ENCODE measurements at places on chromosomes 13 and 19.

GRCh38 chr13:39895254-39895653, 239.8 kb downstream of the COG6 start:
- no peak for DNase-seq

GRCh38 chr19:1672038-1672768, 19.8 kb upstream of the TCF3 start:
- DNase-seq: no peak

- no peak for DNase-seq
Observed at GRCh38 chr19:4206818-4207484, 22.4 kb upstream of the EBI3 start.

GRCh38 chr13:89936256-89936655, 1411.2 kb upstream of the MIR17HG start:
- DNase-seq: no peak

DNA sequence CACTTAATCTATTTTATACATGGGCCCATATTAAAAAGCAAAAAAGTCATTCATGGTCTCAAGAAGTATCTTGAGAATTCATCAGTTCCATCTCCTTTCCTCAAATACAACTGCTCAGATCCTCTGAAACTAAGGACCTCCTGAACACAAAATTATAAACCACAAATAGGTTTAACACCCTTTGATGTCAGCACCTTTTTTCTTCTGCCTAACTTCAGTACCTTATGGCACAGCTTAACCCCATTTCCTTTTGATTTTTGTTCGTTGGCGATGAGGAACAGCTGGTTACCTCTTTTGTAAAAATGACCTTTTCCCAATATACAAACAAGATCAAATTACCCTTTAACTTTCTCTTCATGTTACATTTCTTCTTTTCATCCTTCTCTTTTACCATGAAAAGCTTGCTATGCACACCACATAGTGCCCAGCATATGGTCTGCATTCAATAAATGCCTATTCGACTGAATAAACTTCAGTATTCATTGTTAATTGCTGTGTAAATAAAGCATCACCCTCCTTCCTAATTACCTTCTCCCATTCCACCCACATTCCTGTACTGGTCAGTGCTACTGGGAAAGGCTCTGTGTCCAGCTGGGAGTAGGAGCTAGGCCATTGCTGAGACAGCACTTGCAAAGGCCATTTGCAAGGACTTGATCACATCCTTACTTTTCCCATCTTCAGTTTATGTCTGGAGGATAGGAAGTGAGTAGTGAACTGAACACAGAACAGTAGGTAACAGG, 317.9 kb downstream of the SHISA2 start:
- DNase-seq: no peak

All from islet precursor cell (in vitro differentiated cells).